ENCODE measurements at places on chromosomes 16 and 17.

- DNase-seq: no peak
Measured at GRCh38 chr16:16910666-16911065, 531.7 kb downstream of the NPIPA7 start.

DNA sequence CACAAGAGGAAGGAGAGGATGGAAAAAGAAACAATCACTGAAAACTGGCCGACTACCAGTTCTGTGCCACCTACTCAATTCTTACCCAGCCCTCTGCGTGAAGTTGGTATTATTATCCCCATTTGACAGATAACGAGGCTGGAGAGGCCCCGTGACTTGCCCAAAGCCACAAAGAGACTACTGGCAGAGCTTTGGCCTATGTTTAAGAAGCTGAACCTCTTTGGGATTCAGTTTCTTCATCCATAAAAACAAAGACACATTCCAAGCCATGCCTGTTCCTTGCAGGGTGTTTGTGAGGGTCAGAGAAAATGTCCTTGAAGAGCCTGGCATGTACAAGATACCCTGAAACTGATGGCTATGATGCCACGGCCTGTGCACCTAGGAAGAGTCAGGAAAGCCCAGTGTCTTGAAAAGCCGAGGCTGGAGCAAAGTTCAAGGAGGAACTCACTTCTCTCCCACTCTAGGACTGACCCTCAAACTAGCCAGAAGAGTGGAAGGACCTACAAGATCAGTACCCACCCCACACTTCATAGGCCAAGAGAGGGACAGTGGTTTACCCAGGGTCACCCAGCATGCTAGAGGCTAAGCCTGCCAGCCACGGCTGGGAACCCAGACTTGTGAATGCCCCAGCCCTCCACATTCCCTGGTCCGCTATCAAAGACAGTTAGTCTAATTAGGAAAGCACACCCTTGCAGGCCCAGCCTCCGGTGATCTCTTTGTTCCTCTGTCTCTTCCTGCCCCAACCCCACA lies 1.6 kb upstream of the ACSF2 start:
- DNase-seq: no peak

DNA sequence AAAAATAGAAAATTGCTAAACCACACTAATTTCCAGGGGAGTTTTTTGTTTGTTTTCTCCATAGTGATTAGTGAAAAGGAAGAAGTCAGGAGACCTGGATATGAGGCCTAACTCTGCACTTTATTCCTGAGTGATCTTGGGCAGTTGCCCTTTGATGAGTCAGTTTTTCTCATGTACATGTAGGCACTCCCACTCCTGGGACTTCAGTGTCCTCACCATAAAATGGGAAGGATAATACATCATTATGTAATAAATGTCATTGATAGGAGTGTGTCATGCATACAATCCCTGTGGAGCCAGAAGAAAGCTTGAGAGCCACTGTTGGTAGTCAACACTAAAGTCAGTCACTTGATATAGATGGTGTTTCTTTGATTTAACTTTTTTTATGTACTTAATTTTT lies 32.5 kb downstream of the WIPF2 start:
- no peak for DNase-seq

- DNase-seq: no peak
Measured at GRCh38 chr16:67210069-67210937, 11.4 kb downstream of the ELMO3 start.

DNA sequence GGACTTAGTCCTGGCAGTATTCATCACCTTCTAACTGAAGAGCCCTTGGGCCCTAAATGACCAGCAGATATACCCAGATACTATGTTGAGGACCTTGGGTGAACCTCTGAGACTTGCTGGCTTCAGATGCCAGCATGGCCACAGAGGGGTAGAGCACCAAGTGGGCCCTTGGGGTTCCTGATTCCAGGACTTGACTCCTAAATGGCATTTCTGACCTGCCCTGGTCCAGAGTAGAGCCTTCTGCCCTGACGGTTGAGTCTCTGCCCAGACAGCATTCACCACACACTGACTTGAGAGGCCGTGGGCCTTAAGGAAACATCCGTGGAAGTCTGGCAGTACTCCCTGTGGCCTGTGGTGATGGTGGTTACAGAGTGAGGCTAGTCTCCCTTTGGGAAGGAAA lies 2.8 kb upstream of the APPBP2 start:
- no peak for DNase-seq

- no peak for DNase-seq
Measured at GRCh38 chr17:75011401-75012095, 922 bp upstream of the MRPL58 start.

Measured in progenitor cell of endocrine pancreas (in vitro differentiated cells).